Epithelial cell of proximal tubule (primary cell): ENCODE measurements at places on chromosomes 7 and 10. TPM values are rescaled to one million over a fixed set of nuclear protein-coding genes. Genes with fewer than 3 reads are reported as not detected.

CPN1 gene
- total RNA-seq: not detected in 2 replicates

INA gene
- total RNA-seq: 6.5 and 18.4 TPM in 2 replicates

GPR85 gene
- 0.22 TPM in 1 of 2 replicates, not detected in the other for total RNA-seq

HILPDA gene
- 21.6 and 33.7 TPM in 2 replicates for total RNA-seq

PKD2L1 gene
- total RNA-seq: not detected in 2 replicates

ITGB8 gene
- 58.6 and 121 TPM in 2 replicates for total RNA-seq

TRDMT1 gene
- 3.1 and 4.6 TPM in 2 replicates for total RNA-seq

SOSTDC1 gene
- total RNA-seq: 0.29 TPM in 1 of 2 replicates, not detected in the other

SLC16A12 gene
- total RNA-seq: 1.2 and 3.7 TPM in 2 replicates

ZC3HAV1L gene
- total RNA-seq: 15.8 and 39.3 TPM in 2 replicates

LRRC17 gene
- total RNA-seq: 7.8 and 32.3 TPM in 2 replicates

GRM8 gene
- total RNA-seq: not detected in 2 replicates

TMEM196 gene
- total RNA-seq: not detected in 2 replicates

ZNF239 gene
- 4.4 and 8.5 TPM in 2 replicates for total RNA-seq

RTKN2 gene
- 7.1 and 13.8 TPM in 2 replicates for total RNA-seq

CALML3 gene
- not detected in 2 replicates for total RNA-seq

ZNF425 gene
- total RNA-seq: 0.69 and 0.87 TPM in 2 replicates

INTS1 gene
- total RNA-seq: 88.2 and 90.1 TPM in 2 replicates

TACR2 gene
- total RNA-seq: 0.23 TPM in 1 of 2 replicates, not detected in the other

OR13A1 gene
- not detected in 2 replicates for total RNA-seq

AP3M1 gene
- 39.1 and 39.3 TPM in 2 replicates for total RNA-seq

NOS3 gene
- 1.2 and 1.9 TPM in 2 replicates for total RNA-seq

HTR5A gene
- not detected in 2 replicates for total RNA-seq

OR9A2 gene
- total RNA-seq: 0.17 TPM in 1 of 2 replicates, not detected in the other

CASD1 gene
- 10.9 and 11.6 TPM in 2 replicates for total RNA-seq

CAMK1D gene
- 1.0 and 1.6 TPM in 2 replicates for total RNA-seq

HMX3 gene
- not detected in 2 replicates for total RNA-seq

WEE2 gene
- total RNA-seq: not detected in 2 replicates

SLC39A12 gene
- total RNA-seq: not detected in 2 replicates

RBP4 gene
- total RNA-seq: 2.4 and 2.7 TPM in 2 replicates
